ENCODE measurements at places on chromosomes 3 and 15.

DNA sequence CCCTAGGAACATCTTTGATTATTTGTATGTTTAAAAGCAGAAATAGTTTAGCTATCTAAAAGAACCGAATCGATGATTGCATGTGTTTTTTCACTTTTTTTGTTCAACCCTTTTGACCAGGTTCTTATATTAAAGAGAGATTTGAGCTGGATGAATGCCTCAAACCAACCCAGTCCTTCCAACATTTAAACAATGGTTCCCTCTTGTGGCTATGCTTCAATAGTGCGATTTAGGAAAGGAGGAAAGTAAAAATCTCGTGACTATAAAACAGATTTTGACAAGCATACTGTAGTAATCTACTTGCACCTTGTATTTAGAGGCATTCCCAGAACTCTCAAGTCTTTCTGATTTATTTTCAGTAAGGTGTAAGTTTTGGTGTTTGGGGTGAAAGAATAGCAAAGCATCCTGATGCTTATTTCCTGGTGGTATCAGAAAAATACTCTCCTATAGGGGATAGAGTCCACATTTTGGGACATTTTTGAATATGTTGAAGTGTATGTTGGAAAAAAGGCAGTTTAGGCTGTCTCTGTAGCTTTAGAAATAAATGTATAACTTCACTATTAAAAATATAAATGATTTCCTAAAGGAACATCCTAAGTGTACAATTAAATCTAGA, 159.6 kb upstream of the KCNH8 start:
- no peak for DNase-seq

DNA sequence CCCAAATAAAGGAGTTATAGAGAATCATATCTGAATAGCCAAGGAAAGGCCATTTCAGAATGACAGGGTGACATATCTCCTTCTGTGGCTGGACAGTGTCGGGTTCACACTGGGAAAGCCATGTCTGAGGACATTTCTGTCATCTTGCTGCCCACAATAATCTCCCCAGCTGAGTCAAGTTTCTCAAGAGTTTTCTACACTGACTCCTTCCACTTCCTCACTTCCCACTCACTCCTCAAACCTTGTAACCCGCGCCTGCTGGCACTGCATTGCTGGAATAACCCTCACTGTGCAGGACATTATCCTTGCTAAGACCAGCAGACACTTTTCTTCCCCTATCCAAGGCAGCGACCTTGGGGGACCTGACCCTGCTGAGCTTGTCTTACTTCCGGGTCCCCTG, 5.3 kb upstream of the INSYN1 start:
- DNase-seq: no peak

GRCh38 chr15:65355173-65355987, 22.4 kb downstream of the IGDCC3 start:
- DNase-seq: no peak

DNA sequence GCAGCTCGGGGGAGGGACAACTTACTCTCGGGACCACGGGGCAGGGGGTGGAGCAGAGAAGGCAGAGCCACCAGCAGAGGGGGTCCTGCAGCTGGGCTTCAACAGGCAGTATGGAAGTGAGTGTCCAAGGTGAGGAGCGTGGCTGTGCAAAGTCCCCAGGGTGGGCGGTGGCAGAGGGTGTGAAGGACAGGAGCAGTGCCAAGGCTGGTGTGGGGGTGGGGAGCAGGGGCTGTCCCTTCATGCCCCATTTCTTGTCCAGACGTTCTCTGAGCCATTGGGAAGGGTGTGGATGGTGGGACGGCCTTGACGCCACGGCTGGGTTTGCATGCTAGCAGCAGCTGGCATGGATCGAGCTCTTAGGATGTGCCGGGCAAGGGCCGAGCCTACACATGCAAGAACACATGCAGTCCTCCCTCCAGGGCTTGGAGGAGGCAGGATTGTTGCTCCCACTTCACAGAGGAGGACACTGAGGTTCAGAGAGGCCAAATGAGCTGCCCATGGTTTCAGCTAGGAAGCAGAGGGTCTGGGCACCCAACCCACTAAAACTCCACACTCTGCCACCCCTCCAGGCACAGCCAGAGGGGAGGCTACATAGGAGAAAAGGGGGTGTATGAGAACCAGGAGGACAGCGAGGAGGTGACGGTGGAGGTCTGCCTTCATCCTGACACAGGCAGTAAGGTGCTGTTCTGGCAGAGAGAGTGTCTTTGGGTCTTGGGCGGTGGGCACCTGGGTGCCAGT, 93.6 kb downstream of the TBC1D2B start:
- no peak for DNase-seq

- no peak for DNase-seq
Observed at GRCh38 chr15:50627351-50628055, 59.1 kb downstream of the TRPM7 start.

- no peak for DNase-seq
Observed at GRCh38 chr15:74213858-74214284, 11.3 kb upstream of the STRA6 start.

GRCh38 chr15:29024662-29025061, 138.9 kb downstream of the APBA2 start:
- no peak for DNase-seq

- no peak for DNase-seq
Observed at GRCh38 chr3:134965865-134966481, 170.9 kb downstream of the EPHB1 start.

- no peak for DNase-seq
Observed at GRCh38 chr15:82751308-82751707, 41.6 kb upstream of the AP3B2 start.

DNA sequence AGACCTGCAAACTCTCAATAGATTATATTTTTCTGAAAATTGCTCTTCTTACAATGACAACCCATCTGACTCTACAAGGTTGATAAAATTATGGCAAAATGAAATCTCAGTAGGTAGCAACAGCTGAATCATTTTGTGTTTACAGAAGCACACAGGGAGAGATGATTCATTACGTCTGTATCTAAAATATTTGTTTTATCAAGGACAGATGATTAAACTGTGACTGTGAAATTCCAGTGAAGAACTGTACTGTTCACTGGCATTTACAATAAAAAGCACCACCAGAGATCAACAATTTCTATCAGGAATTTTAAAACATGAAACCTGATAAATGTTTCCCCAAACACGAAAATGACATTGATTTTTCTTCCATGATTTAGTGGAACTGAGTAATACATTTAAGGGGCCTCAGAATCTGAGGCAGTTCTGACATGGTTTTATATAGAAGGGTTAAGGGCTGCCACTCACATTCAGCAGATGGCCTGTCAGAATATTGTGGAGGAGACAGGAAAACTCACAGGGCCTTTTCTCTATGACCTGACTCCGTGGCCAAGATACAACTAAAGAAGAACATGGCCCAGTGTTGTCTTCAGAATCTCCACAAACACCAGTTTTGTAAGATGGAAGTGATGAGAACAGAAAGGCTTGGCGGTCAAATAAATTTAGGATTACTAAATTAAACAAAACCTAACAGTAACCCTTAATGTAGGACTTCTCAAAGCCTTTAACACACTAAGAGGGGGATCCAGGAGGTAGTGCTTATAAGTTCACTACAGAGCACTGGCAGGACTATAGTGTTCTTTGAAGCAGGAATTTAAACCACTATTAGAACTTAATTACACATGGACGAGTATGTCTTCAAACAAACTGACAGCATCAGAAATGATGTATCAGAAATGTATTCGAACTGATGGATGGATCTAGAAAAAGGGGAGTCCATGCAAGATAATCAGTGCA, 25.9 kb downstream of the RAD18 start:
- no peak for DNase-seq

DNA sequence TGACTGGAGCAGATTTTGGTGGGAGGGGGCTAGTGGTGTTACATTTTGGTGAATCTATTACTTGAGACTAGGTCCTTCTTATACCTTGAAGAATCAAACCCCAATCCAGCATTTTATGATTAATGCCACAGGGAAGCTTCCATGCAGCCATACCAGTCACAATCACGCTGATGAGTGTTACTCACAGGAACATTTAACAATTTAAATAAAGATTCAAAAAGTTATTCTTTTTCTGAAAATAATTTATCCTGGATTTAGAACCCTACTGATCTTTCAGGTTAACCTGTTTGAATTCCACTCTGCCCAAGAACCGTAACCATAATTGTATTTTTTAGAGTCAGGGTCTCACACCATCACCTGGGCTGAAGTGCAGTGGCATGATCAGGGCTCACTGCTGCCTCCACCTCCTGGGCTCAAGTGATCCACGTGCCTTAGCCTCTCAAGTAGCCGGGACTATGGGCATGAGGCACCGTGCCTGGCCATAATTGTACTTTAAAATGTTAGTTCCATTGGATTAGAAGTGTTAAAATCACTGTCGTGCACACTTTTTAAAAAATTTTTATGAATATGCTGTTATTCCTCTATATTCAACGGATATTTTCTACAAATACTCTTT, 929 bp upstream of the MTMR10 start:
- no peak for DNase-seq

GRCh38 chr15:44804298-44805046, 68.1 kb downstream of the TRIM69 start:
- DNase-seq: peak; percentile 12

DNA sequence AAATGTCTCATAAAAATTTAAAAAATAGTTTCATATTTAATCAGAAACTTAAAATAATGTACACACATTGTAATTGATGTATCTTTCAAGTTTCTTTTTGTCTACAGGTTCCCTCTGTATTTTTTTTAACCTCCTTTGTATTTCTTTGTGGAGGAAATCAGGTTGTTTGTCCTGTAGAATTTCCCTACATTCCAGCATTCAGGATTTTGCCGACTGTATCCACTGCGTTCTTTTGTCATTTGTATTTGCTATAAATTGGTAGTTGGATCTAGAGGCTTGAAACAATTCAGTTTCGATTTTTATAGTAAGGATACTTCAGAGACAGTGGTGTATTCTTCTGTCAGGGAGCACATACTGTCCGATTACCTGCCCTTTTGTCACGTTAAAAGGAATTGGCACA, 367.2 kb downstream of the SOX2 start:
- no peak for DNase-seq

DNA sequence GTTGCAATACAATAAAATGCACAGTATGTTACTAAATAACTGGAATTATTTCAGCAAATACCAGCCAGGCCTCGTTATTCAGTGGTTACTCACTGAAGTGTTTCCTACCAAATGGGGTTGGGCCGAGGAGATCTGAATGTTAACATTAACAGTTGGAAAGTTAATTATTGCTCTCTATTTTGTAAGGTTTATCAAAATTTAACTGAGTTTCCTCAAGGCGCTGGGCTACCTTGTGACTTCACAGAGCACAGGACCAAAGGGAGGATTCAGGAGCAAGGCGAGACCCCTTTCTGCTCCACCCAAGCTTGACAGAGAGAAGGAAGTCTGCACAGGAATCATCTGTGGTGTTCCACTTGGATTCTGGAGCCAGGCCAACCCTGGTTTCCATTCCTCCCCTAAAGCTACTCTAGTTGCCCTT, 21.6 kb downstream of the ADAMTS9 start:
- DNase-seq: no peak

DNA sequence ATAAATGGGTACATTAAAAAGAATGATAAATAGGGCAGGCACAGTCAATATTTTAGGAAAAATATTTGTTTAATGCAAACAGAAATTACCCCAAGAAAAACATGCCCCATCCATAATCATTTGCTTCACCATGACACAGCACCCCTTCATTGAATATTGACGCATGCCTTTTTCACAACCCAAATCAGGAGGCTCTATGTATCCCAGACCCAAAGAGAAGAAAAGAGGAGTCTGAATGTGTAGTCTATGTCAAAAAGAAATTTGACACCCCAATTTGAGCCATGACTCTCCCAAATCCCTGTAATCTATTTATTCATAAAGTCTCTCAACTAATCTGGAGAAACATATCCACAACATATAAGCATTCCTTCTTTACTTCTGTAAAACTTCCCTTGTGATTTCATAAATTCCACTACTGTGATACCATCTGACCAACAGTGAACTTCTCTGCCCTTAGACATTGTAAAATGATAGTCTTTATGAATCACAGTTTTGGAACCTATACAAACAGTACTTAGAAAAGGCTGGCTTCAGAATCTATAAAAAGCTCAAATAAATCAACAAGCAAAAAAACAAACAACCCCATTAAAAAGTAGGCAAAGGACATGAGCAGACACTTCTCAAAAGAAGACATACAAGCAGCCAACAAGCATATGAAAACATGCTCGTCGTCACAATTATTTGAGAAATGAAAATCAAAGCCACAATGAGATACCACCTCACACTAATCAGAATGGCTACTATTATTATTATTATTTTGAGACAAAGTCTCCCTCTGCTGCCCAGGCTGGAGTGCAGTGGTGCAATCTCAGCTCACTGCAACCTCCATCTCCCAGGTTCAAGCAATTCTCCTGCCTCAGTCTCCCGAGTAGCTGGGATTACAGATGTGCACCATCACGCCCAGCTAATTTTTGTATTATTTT, 53.4 kb upstream of the XRN1 start:
- DNase-seq: no peak

- no peak for DNase-seq
Observed at GRCh38 chr15:51796847-51797401, 32.5 kb upstream of the TMOD3 start.

DNA sequence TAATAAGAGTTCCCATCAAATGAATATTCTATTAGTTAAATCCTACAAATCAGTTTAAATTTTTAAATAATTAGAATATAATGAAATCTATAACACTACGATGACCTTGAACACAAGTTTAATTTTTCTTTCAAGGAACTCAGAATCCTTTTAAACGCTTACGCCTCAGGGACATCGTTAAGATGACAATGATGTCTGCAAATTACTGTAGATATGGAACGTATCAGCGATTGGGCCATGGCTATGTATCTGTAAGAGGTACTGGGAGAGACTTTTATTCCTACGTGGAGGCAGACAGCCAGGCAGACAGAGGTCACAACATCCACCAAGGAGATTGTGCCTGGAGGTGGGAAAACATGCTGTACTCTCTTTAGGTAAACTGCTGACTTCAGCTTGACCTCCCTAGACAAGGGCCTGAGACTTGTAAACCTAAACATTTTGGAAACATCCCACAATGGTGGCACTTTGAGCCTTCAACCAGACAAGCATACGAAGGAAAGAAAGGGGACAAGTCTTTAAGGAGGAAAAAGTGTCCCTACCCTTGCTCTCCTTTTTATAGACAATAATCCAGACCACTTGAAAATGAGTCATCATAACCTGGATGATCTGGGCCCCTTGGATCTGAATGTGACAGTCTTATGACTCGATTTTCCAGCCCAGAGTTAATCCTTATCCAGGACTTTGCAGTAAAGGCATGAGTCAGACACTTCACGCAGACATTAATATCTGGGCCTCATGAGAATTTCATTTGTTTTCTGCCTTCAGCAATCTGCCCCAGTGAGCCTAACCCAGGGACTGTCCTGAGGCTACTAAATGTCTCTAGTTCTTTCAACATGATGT, 6.8 kb upstream of the LDHAL6B start:
- DNase-seq: no peak

DNA sequence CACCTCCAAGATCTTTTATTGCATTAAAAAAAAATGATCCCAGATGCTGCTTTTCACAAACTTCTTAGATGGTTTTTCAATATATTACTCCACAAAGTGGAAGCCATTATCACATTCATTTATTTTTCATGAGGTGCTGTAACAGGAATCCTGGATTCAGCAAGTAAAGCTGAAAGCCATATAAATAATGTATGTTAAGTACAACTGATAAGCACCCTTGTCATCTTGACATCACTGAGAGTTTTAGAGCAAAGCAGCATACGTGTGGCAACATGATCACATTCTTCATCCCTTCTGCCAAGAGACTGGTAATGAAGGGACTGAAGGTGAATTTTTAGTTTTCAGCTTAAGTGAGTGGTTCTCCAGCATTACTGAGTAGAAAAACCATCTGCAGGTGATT, 44.9 kb upstream of the LRRFIP2 start:
- DNase-seq: no peak
